ENCODE measurements at places on chromosomes 13 and 19.

- peak; percentile 71 for DNase-seq
Observed at GRCh38 chr19:10699650-10700335, 1.4 kb upstream of the QTRT1 start.

- peak; percentile 38 for DNase-seq
Observed at GRCh38 chr13:40813667-40814454, 24.4 kb downstream of the SLC25A15 start.

- DNase-seq = no peak
Observed at GRCh38 chr19:49999371-50000010, 25.7 kb downstream of the VRK3 start.

DNA sequence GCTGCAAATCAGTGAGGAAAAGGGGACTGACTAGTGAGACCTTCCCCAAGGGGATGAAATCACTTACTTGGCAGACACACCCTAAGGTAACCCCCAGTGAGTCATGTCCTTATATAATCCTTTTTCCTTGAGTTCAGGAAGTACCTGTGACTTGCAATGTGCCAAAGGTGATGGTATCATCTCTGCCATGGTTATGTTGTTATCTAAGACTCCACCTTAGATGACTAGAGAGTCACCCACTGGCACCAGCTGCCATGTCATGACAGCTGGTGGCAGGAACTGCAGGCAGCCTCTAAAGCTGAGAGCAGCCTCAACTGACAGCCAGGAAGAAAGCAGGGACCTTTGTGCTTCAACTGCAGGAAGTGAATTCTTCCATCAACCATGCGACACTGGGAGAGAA, 12.5 kb downstream of the PBX4 start:
- peak; percentile 94 for DNase-seq

DNA sequence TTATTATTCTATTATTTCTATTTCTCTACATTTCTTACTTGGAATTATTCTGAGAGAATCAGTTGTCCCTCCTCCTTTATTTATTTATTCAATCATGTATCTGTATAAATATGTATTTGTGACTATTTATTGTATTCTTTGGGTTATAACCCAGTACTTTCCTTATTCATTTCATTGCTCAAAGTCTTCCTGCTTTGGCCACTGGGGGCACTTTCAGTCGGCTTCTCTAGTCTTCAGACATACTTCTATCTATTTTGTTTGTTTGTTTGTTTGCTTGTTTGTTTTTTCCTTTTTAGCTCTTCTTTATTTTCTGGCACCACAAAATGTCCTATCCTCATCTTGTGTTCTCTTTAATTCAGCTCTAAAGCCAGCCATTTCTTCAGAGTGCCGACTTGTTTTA, 260.4 kb downstream of the NALCN start:
- DNase-seq = no peak

- no peak for DNase-seq
Observed at GRCh38 chr13:23750383-23751121, 138.6 kb downstream of the MIPEP start.

DNA sequence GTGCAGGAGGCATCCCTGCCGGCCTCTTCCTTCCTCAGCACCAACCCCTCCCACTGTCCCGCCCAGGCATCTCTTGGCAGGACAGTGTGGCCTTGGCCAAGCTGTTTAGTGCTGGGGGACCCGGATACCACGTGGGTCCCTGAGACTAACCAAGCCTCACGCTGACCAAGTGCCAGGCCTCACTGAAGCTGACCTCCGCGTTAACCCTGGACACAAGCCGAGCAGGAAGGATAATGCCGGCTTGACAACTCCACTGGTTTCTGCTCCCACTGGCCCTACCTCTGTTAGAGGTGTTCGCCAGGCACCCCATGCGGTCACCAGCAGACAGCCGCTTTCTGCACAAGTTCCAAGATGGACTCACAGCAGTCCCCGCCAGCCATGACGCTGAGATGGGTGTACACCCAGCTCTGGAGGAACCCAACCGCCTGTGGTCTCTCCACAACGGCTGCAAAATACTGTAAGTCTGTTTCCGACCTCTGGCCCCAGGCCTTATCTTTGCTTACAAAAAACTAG, 12.4 kb downstream of the GRTP1 start:
- DNase-seq = no peak

GRCh38 chr19:1324806-1325567, 39.3 kb downstream of the EFNA2 start:
- no peak for DNase-seq

DNA sequence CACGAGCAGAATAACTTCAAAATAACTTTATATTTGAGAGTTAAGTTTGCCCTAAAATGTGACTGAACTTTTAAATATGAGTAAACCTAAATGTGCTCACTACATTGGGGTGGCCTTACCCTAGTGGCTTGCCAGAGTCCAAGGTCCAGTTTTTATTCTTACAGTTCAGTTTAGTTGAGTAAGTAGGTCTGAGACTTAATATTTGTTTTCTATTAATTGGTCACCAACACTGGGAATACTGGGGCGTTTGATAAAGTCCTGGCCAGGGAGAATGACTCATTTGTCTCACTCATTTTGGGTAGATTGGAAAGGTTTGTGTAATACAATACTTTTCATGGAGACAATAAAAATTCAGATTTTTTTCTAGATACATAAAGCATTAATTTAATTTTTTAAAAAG, 127.8 kb upstream of the SPATA13 start:
- no peak for DNase-seq

Data from CD4-positive, alpha-beta T cell treated with Interleukin-4 for 4 hours (primary cell).